HCEC 1CT (cell line): ENCODE measurements at places on chromosomes 1 and 21.

DNA sequence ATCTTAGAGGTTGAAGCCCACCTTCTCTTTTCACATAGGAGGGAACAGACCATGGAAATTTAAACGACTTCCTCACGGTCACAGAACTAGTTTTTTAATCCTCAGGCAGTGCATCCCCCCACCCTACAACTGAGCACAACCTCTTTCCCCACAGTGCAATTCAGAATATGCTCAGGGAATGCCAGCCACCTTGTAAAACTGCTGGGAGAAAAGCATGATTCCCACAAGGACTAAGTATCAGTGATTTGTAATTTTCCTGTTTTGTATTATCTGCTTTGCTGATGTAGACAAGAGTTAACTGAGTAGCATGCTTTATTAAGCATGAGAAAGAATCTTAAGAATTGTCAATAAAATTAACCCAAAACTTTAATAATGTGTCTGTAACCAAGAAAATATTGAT lies 23.8 kb downstream of the TMEM50A start:
- DNase-seq: no peak

- DNase-seq: peak; percentile 61
Observed at GRCh38 chr1:151047591-151047924, at the start of gene C1orf56. Gene C1orf56, plus strand, starts transcription at chr1:151047751. Its CDS starts 97 bp downstream, at chr1:151047848.

- no peak for DNase-seq
Observed at GRCh38 chr21:42150474-42151085, 68.4 kb upstream of the ABCG1 start.

- no peak for DNase-seq
Observed at GRCh38 chr1:34685225-34685624, 69.6 kb upstream of the GJB5 start.

DNA sequence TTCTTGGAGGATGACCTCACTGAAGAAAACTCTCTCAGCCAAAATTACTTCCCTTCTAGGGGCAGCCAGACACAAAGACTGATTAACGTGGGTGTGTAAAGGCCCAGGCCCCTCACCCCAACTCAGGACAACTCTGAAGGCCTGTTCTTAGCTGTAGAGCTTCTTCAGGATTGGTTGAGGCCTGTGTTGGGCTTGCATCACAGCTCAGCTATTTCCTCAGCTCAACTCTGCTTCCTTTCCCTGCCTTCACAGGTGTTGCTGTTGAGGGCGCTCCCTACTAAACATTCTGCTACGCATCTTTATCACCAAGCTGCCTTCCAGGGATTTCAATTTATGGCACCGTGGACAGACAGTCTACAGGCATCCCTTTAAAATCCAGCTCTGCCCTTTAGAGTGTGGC lies 36.8 kb downstream of the MAB21L3 start:
- no peak for DNase-seq

DNA sequence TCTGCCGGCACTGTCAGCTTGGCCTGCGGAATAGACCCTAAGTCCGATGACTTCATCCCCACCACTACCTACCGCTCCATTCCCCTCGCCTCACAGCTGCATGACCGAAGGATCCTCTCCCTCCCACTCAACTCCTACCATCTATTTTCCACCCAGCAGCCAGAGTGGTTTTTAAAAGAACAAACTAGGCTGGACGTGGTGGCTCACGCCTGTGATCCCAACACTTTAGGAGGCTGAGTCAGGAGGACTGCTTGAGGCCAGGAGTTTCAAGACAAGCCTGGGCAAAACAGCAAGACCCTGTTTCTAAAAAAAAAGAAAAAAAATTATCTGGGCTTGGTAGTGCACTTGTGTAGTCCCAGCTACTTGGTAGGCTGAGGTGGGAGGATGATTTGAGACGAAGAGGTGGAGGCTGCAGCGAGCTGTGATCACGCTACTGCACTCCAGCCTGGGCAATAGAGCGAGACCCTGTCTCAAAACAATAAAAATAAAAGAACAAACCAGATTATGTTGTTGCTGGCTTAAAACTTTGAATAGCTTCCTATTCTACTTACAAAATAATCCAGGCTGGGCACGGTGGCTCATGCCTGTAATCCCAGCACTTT lies 59.0 kb downstream of the UBIAD1 start:
- DNase-seq: no peak

DNA sequence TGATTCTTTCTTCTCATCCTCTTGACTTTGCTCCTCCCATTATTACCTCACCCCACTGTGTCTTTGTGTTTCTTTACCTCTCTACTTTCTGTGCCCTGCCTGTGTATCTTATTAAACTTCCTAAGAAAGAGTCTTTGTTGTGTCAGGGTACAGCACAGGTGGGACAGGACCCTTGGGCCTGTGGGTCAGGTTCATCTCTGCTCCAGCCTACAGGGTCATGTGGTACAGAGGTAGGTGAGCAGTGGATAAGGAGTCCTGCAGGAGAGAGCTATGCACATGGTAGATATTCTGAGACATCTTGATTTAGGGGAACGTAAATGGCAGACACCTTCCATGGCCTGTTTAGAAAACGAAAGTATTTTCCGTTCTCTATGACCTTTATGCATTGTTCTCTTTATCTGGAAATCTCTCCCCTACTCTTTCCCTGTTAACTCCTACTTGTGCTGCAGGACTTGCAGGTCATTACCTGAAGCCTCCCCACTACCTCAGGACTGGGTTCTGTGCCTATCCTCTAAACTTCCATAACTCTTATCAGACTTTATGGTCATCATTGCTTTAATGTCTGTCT lies 9.9 kb downstream of the GIPC2 start:
- DNase-seq: no peak

- peak; percentile 47 for DNase-seq
Observed at GRCh38 chr1:173666646-173667045, 3.0 kb downstream of the ANKRD45 start.

GRCh38 chr1:19123837-19124236 lies 86.2 kb downstream of the UBR4 start:
- no peak for DNase-seq

DNA sequence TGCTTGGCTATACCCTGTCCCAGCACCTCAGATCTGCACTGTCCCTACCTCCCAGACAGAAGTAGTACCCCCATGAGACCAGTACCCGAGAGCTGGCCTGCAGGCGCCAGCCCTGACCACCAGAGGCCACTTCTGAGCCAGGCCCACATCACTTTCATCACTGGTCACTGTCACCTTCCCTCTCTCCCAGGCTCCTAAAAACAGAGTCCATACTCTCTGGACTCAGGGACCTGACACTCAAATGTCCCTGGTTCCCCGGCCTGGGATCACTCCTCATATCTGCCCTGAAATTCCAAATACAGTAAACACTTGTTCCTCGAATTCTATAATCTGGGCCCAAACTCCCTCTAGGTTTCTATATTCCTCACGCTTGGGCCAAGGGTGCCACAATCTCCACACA lies 18.7 kb downstream of the TMEM53 start:
- peak; percentile 16 for DNase-seq

DNA sequence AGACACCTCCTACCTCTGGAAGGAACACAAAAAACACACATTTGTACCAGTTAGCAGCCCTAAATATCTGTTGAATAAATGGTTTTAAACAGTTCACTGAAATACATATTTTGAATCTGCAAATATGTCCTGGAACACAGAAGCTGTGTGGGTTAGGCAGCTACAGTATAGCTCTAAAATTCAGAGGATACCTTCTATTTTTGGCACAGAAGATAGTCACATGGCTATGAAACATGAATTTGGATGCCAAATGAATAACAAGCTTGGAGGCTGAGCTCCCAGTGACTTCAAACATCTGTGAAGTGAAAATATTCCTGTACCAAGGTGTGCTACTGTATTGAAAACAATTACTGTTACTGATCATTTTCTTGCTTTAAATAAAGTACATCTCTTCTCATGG lies 391.5 kb upstream of the ADGRL2 start:
- no peak for DNase-seq

DNA sequence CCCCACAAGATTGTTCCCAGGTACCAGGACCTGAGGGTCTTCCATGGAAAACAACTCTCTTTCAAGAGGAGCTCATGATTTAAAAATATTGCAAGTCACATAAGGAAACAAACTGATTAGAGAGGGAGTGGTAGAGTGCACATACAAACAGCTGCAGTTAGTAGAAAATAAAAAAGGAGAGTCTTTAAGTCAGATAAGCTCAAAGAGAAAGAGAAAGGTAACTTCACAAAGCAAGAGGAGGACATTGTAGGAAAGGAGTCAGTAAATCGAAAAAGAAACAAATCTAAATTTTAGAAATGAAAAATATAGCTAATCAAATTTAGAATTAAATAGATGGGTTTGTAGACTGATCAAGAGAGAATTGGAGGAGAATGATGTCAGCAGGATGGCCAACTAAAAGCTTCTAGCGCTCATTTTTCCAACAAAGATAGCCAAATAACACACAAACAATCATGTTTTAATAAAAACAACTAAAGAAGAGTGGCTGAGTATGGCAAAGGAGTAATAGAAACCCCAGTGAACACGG lies 86.1 kb upstream of the CD53 start:
- no peak for DNase-seq

DNA sequence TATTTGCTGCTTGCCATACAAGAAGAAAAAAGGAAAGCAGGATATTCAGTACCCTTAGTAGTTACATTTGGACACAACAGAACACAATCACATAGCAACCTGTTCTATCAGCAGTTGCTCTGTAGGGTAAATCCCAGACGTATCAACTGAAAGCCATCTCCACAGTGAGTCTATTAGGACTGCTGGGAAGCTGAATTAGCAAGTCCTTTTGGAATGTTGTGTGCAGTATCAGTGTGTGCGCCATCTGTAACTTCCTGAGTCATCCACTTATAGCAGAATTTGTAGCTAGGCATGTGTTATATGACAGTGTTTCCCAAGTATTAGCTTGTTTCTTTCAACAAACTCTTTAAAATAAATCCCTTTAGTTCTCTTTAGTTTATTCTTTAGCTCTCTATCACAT lies 21.3 kb downstream of the CCDC30 start:
- peak; percentile 91 for DNase-seq

DNA sequence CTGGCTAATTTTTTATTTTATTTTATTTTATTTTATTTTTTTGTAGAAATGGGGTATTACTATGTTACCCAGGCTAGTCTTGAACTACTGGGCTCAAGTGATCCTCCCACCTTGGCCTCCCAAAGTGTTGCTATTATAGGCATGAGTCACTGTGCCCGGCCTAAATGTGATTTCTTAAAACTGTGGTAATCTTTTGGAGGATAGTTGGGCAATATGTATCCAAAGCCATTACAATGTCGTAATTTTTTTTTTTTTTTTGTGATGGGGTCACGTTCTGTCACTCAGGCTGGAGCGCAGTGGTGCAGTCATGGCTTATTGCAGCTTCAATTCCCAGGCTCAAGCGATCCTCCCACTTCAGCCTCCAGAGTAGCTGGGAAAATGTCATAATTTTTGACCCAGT lies 14.2 kb downstream of the ETV3L start:
- peak; percentile 43 for DNase-seq

GRCh38 chr1:118257946-118258345 lies 72.9 kb upstream of the SPAG17 start:
- no peak for DNase-seq

GRCh38 chr1:205298191-205298994 lies 23.2 kb downstream of the NUAK2 start:
- peak; percentile 91 for DNase-seq

DNA sequence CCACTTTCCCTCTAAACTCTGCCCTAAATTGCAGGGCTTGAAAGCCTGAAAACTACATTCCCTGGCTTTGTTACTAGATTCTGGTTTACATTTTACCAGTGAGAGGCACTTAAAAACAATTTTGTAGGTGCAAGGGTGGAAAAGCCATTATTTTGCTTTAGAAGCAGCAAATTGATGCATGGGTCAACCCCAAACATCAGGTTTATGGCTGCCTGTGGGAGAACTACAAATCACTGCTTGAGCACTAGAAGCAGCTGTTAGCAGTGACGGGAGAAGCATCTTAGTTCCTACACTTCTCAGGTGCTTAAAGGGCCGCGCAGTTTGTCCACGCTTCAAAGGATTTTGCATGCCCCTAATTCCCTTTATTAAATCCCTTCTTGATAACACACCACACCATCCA lies 417.2 kb downstream of the PCP4 start:
- DNase-seq: no peak

- DNase-seq: peak; percentile 76
Observed at GRCh38 chr1:149986486-149987296, 23.8 kb downstream of the OTUD7B start.

DNA sequence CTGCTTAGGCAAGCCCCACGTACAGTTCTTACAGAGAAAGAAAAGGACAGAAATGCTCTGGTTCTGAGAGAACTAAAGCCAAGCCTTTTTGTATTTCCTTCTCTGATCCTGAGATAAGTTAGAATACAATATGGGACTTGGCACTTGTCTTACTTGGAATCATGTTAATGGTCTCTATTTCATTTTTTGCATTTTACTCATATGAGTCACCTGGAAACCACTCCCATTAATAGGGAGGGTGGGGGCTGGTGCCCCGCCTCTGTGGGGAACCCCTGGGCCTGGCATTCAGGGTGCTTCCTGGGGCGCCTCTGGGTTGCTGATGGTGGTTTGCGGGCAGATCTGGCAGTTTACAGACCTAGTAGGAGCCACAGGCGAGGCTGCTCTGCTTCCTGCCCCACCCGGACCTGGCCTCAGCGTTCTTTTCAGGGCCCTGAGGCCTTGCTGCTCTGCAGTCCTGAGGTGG lies 26.7 kb downstream of the TSPAN2 start:
- no peak for DNase-seq

DNA sequence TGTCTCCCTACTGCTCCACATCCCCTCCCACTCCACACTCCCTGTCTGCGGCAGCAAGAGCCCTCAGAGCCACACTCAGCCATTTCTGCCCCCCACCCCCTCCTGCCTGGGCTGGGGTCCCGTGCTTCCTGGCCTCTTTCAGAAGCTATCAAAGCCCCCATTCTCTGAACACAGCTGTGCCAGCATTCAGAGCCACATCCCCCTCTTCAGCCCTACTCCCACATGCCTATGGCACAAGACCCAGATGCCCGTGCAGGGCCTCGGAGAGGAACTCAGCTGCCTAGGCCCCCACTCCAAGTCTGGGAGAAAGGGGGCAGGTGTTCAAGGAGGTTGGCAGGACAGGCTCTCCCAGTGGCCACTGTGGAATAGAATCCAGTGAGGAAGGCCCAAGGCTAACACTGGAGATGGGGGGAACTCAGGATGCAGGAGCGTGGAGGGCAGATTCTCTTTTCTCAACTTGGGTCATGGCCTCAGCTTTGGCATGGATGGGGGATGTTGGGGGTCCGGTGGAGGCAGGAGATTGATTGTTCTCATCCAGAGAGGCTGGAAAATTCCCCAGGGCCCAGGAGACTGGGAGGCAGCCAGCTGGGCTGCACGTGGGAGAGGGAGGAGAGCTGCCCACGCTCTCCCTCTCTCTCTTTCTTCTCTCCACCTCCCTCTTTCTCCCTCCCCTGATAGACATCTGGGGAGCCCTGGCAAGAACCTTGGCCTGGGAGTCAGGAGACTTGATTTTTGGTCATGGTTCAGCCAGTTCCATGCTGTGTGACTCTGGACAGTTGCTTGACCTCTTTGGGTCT lies 3.5 kb upstream of the BCAN start:
- DNase-seq: no peak

GRCh38 chr21:23822760-23823159 lies 1784.5 kb downstream of the MRPL39 start:
- DNase-seq: no peak
